Small intestine (tissue), 16 donors: ENCODE measurements at places on chromosomes 2 and 18.

DNA sequence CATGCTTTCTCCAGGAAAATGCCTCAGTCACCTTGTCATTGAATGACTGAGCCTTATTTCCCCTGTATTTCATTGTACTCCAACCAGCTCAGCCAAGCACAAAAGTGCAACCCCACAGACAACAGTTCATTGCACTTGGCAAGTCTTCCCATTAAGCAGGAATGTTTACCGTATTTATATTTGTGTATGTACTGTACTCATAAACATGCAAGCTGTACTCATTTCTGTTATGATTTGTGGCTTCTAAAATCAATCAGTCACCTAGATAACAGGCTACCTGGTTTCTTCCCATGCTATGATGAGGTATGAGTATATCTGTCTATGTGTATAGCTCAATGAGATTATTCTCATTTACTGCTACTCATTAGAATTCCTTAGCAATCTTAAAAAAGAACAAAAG, 505.5 kb upstream of the FAM98A start:
- no peak for DNase-seq

- DNase-seq: no peak
Measured at GRCh38 chr2:238139196-238140039, 950 bp downstream of the KLHL30 start.

GRCh38 chr2:241083091-241083415, 19.0 kb downstream of the MTERF4 start:
- DNase-seq: no peak

DNA sequence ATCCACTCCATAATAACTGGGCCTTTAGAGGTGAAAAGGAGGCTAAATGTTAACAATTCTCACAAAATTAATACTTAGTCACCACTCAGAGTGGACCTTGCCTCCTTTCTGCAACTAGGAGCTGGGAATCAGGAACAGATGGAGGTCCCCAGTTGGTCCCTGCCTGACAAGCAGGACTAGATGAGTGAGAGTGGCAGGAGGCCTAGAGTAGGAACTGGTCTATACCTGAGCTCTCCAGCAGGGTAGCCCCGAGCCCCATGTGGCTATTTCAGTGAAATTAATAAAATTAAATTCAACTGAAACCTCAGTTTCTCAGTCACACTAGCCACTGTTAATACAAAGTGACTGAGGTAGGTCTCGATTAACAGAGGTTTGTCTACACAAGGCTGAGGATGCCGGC, 150.5 kb downstream of the MYO5B start:
- DNase-seq: no peak

- DNase-seq: no peak
Measured at GRCh38 chr2:75592888-75593287, 32.1 kb upstream of the EVA1A start.

DNA sequence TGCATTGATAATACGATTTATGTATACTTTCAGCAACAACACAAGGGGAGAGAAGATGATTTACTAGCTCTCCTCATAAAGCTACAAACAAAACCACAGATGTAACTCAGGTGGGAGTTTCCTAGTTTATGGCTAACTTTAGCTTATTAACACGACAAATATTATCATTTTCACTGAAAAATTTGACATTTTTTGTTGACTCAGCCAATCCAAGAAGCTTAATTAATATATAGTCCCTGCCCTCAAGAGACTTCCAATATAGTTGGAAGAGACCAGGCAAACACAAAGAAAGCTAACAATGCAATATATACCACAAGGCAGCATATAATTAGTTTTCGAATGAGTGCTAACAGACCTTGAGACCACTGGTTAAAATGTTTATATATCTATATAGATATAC, 775 bp downstream of the WDR12 start:
- no peak for DNase-seq

DNA sequence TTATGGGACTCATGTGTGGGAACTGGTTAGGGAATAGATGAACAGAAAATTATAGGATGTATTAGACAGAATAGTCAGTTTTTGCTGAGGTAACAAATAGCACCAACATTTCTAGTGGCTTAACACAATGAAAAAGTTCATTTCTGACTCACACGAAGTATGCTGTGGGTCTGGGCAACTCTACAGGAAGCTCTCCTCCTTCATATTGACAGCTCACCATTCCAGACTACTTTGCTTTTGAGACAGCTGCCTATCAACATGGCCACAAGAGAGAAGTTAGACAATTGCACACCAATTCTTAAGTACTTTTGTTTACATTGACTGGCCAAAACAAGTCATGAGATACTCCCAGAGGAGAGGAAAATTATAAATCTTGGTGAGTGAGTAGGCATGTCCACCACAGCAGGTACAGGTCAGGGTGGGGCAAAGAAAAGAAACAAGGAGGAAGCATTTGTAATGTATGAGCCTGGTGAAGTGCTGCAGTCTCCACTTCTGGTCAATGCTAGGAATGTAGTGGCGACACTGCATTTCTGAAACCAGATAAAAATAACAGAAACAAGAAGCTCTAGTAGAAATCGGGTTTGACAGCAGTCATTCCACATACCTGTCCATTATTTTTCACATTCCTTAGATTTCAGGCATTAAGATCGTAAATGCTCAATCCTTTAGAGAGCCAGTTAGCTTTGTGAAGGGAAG, 141.6 kb downstream of the ICOS start:
- DNase-seq: no peak

- DNase-seq: peak; percentile 6
Measured at GRCh38 chr18:33014060-33014796, 241.4 kb upstream of the KLHL14 start.

GRCh38 chr18:36580266-36580665, 248.5 kb downstream of the TPGS2 start:
- no peak for DNase-seq

DNA sequence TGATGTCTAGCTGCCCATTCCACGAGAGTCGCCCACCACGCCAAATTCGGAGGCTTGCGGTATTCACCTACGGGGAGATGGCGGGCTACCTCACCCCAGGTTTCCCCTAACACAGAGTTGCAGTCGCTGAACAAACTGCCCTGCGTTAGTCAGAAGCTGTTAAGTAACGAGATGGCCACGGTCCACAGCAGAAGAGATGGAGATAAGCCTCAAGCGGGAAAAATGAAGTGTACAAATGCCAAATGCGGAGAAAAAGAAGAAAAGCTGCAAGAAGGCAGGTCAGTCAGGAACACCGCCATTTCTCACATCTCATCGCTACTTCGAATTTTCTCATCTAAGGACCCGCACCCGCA, 425 bp downstream of the ASB3 start:
- no peak for DNase-seq

DNA sequence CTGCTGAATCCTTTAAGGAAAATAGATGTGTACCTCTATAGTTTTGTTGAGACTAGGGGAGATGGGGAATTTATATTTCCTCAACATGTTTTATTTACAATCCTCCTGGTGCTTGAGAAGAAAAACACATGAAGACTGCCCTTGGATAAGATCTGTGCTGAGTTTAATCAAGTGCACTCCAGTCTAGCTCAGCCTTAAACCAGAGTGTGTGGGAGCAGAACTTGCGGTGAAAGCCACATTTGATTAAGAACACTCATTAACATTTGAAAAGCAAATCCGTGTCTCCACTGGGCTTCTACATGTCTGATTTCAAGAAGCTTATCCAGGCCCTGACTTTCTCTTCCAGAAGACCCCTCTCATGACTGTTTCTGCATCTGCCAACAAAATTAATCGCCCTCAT, 84.8 kb upstream of the ITGA6 start:
- DNase-seq: no peak

DNA sequence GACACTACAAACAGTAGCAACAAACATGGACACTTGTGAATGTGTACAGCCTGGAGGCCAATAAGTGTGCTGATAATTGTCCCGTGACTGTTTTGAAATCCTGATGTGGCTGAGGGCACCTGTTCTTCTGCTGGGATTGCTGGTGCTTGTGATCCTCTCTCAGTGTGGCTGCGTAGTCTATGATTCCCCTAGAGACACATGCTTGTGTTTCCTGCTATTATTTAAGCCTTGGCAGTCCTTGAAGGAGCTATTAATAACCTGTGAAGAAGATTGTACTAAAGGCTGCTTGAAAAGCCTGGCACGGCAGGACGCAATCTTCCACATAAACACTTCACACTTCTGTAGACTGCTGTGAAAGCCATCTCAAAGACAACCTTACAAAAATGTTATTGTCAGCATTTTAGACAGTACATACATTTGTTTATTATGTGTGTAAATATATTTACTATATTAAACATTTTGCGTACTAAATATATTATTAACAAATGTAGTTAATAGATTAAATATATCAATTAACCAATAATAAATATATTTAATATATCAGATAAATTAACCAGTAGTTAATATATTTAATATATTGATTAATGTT, 71.4 kb downstream of the GALR1 start:
- peak; percentile 5 for DNase-seq

DNA sequence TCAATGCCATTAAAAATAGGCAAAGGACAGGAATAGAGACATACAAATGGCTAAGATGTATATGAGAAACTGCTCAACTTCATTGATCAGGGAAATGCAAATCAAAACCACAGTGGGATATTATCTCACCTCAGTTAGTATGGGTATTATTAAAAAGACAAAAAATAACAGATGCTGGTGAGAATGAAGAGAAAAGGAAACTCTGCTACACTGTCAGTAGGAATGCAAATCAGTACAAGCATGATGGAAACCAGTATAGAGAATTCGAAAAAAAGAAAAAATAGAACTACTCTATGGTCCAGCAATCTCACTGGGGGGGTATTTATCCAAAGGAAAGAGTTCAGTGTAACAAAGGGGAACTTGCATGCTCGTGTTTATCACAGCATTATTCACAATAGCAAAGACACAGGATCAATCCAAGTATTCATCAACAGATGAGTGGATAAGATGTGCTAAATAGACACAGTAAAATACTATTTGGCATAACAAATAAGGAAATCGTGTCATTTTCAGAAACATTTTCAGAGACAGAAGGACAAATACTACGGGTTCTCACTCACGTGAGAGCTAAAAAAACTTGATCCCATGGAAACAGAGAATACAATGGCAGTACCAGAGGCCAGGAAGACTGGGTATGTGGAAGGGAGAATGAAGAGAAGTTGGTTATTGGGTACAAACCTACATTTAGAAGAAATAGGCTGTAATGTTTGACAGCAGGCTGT, 60.6 kb downstream of the CCDC74A start:
- DNase-seq: no peak

- no peak for DNase-seq
Measured at GRCh38 chr2:9764153-9764778, 79.0 kb upstream of the TAF1B start.

GRCh38 chr18:45050712-45051601, 370.3 kb downstream of the SETBP1 start:
- DNase-seq: peak; percentile 36

DNA sequence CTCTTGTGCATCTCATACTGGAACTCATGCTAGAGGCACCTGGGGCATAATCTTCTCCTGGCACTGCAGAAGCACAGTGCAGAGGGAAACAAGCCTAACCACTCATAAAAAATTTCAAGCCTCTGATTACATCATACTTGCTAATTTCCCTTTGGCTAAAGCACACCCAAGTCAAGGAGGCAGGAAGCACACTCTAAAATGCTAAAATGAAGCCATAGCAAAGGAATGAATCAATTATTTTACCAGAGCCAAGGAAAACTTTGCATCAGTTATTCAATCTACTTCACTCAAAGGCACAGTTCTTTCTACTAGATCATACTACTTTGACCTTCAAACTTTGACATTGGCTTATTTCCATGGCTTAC, 79.6 kb upstream of the SPOPL start:
- no peak for DNase-seq

DNA sequence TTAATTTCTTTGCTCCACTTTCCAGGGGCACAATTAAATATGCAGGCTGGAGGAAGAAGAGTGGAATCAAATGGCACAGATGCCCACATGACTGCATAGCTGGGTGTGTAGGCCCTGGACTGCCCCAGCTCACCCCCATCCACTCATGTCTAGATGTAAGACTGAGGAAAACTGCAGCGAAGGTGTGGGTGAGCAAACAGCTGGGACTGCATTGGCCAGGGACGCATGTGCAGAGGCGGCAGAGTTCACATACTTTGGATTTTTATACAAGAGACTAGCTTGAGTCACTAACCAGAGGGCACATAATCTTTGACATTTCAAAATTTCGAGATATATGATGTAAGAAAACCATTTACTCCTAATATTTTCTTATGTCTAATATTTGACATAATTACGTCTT, 60.1 kb downstream of the SPIRE1 start:
- DNase-seq: no peak

DNA sequence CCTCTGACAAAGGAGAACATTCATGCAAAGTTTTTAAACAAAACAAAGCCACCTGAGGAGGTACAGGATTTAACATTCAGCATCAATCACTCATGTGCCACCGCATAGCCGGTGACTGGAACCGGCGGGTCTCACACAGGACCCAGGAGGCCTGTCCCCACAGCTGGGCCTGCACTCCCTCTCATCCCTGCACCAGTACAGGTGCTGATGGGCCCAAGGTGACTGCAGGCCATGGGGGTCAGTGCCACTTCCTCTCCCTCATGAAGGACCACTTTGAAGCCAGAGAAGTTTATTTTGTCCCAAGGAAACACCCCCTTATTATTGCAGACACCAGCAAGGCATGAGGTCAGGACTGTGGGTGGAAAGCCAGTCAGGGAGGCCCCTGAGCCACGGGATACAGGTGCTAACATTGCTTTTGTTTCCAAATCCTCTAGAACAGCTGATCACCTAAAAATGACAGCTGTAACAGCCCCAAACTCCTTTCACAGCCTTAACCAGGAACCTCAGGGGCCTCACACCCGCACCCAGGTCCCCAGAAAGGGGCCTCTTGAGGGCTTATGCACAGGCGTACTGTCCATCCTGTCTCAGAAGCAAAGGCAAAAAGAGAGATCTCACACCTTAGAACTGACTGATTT, 14.0 kb downstream of the PARD6G start:
- DNase-seq: no peak

GRCh38 chr2:136013955-136014354, 28.5 kb upstream of the DARS1 start:
- DNase-seq: peak; percentile 69

GRCh38 chr18:50855976-50856757, 22.8 kb upstream of the ME2 start:
- no peak for DNase-seq

GRCh38 chr2:182817558-182817957, 48.9 kb downstream of the FRZB start:
- no peak for DNase-seq

DNA sequence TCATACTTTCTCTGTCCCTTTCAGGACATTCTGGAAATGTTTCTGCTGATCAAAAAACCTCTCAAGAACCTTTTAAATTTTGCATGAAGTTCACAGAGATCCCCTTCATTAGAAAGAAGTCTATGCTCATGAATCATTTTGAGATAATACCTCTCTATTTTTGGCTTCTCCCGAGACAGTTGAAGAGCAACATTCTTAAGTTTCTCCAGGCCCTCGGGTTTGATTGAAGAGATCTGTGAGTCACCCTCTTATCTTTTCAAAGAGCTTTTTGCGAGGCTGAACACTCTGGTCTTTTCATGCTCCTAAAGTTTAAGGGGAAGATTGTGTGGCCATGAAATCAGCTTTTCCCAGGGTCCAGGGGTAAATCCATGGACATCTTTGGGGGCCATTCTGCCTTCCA, 354.2 kb downstream of the FBXO15 start:
- DNase-seq: no peak

- DNase-seq: peak; percentile 80
Measured at GRCh38 chr2:40554665-40555294, 102.9 kb upstream of the SLC8A1 start.

- no peak for DNase-seq
Measured at GRCh38 chr2:26273501-26273900, 28.8 kb downstream of the HADHB start.
